LHCN-M2 (cell line): ENCODE measurements at places on chromosomes 13 and 19. TPM values are rescaled to one million over a fixed set of nuclear protein-coding genes. Genes with fewer than 3 reads are reported as not detected.

The MUC16 gene
- total RNA-seq = not detected in 2 replicates

The ZNF45 gene
- 9.2 and 14.9 TPM in 2 replicates for total RNA-seq

The CYP4F8 gene
- total RNA-seq = not detected in 2 replicates

The SLC1A6 gene
- total RNA-seq = not detected in 2 replicates

The PCP2 gene
- total RNA-seq = not detected in 2 replicates
